Tongue (tissue), 3 donors: ENCODE measurements at places on chromosomes 7 and 10. TPM values are rescaled to one million over a fixed set of nuclear protein-coding genes. Genes with fewer than 3 reads are reported as not detected.

GRCh38 chr7:125098377-125098970 lies 168.8 kb upstream of the POT1 start:
- DNase-seq = no peak

DNA sequence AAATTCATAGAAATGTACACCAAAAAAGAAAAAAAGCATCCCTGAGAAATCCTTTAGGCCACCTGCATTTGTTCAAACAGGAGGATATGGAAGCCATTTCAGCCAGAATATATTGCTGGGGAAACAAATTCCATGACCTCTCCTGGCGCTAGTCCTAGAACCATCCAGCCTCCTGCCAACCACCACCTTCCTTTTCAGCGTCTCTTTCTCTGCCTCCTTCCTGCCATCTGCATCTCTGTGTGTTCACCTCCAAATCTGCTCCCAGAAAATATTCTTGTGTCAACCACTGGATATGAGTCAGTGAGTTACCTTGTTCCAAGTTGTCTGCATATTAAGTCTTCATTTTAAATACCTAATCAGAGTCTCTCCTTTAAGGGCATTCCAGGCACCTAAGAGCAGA lies 50.6 kb upstream of the NPY start:
- DNase-seq = no peak

DNA sequence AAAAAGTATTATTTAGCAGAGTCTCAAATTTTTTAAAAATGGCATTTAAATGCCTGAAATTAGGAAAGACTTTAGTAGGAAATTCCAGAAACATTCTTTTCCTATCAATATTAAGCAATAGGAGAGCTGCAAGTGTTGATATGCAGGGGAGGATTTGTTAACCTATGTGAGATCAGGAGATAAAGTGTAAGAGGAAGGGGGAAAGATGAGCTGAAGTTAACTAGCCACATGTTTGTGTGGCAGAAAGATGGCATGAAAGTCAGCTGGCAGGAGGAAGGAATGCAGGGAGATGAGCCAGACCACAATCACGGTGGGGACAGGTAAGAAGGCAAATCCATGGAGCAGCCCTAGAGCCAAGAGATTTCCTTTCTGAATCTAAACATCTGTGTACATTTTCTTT lies 303.6 kb downstream of the MAGI2 start:
- no peak for DNase-seq

DNA sequence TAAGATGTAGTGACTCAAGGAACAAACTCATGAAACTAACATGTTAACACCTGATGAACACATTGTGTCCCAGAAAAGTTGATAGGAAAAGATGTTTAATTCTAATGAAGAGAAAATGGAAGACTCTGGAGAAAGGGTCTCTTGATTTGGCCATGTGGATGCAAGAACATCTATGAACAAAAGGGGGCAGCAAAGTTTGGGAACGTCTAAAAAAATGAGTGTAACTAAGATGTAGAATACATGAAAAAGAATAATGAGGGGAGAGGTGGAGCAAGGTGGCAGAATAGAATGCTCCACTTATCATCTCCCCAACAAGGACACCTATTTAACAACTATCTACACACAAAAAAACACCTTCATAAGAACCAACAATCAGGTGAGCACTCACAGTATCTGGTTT lies 805.1 kb downstream of the TNS3 start:
- peak; percentile 18 for DNase-seq

GRCh38 chr7:116455009-116455408 lies 44.5 kb upstream of the CAV2 start:
- no peak for DNase-seq

DNA sequence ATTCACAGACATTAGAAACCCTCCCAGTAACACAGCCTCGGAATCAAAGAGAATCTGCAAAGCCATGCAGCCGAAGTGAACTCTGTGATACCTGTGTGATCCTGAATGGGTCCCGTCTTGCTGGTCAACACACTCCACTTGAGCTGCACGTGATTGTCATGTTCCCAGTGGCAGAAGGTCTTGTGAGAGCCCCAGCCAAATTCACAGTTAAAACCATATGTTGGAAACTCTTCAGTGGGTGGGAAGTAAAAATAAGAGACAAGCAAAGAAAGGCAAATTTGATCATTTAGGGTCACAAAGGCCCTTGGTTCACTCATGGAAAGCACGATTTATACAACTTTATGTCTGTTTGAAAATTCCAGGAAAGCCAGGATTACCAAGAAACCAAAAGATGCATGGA lies 142.3 kb downstream of the NRP1 start:
- DNase-seq = no peak

Gene OR6V1
- total RNA-seq = not detected

Gene SPACDR
- not detected for total RNA-seq

Gene NPTX2
- 4.3 TPM for total RNA-seq

Gene SMKR1
- not detected for total RNA-seq

Gene GIMAP5
- total RNA-seq = 23.8 TPM

Gene DLX6
- not detected for total RNA-seq
